ENCODE measurements at places on chromosomes 6 and 20.

DNA sequence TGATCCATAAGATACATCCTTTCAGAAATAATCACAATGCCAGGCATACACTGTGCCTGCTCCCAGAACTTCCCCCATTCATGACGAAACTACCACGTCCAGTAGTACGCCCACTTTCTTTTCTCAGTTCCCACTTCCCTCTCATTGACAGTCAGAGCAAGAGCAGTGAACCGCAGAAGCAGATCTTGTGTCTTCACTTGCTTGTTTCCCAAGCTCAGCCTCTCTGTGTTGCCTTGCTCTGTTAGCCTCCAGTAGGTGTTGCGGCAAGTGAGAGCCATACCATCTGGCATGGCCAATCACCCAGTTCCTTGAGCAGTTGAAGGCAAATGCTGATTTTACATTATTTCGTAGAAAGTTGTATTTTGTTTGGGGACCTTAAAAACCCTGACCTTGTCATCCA, 11.7 kb downstream of the UST start:
- peaks cover 15% of the 10 kb centered on the region for H3K4me1 ChIP-seq
- no peak for DNase-seq
- H3K27ac ChIP-seq = no peak overlapping the region
- H3K4me3 ChIP-seq = no peak overlapping the region
- H3K36me3 ChIP-seq = no peaks in the 10 kb centered on the region

- no peaks in the 10 kb centered on the region for H3K4me1 ChIP-seq
- H3K4me3 ChIP-seq = no peak overlapping the region
- DNase-seq = no peak
- H3K27me3 ChIP-seq = no peaks in the 10 kb centered on the region
These were observed 496.7 kb downstream of the BMP2 start for GRCh38 chr20:7264137-7264536.

DNA sequence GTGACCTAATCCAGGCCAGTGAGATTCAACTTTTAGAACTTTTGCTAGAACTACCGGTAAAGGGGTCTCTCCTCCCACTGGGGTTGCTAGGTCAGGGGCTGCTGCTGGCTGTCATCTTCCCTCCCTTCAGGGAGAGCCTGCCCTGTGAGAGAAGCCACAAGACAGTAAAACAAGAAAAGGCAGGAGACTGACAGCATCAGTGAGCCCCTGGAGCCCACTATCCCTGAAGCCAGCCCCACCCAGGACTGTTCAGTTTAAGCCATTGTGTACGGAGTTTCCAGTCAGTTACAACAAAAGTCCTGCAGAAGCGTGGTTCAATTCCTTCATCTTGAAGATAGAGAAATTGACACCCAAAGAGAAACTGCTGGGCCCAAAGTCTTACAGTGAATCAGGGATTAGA, 7.9 kb upstream of the BMP7 start:
- no peak overlapping the region for H3K27ac ChIP-seq
- H3K36me3 ChIP-seq = no peaks in the 10 kb centered on the region
- DNase-seq = no peak
- no peak overlapping the region for H3K4me3 ChIP-seq

DNA sequence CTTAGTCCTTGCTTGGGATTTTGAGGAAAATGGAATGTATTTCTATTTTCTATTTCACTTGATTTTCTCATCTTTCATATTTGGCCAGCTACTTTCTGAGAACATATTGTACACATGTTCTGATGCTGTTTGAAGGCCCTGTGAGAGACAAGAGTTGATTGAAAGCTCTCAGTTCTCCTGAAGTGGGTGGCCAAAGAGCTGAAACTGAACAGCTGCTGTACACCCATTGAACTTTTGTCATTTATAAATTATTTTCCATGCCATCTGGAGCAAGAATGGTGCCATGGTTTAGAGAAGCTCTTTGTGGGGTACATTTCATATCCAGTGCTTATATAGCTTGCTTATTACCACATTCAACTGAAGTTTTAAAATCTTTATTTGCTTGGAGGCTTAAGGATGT, 298.3 kb downstream of the PRL start:
- H3K27me3 ChIP-seq = no peaks in the 10 kb centered on the region
- H3K4me1 ChIP-seq = no peaks in the 10 kb centered on the region
- no peak overlapping the region for H3K4me3 ChIP-seq

- H3K27ac ChIP-seq = no peak overlapping the region
- H3K4me3 ChIP-seq = no peak overlapping the region
- peaks cover 26% of the 10 kb centered on the region for H3K4me1 ChIP-seq
- H3K36me3 ChIP-seq = no peaks in the 10 kb centered on the region
- no peaks in the 10 kb centered on the region for H3K27me3 ChIP-seq
- no peak for DNase-seq
These were observed 4.8 kb downstream of the CST3 start for GRCh38 chr20:23632711-23633573.

- DNase-seq = no peak
- no peaks in the 10 kb centered on the region for H3K36me3 ChIP-seq
- no peak overlapping the region for H3K4me3 ChIP-seq
- H3K27ac ChIP-seq = no peak overlapping the region
- no peaks in the 10 kb centered on the region for H3K4me1 ChIP-seq
These were observed 126.2 kb downstream of the PTPRK start for GRCh38 chr6:128394167-128394566.

- no peak overlapping the region for H3K27ac ChIP-seq
- H3K4me3 ChIP-seq = no peak overlapping the region
- no peaks in the 10 kb centered on the region for H3K27me3 ChIP-seq
- H3K4me1 ChIP-seq = peaks cover 9% of the 10 kb centered on the region
These were observed 41.7 kb downstream of the SUMO4 start for GRCh38 chr6:149441740-149442139.

DNA sequence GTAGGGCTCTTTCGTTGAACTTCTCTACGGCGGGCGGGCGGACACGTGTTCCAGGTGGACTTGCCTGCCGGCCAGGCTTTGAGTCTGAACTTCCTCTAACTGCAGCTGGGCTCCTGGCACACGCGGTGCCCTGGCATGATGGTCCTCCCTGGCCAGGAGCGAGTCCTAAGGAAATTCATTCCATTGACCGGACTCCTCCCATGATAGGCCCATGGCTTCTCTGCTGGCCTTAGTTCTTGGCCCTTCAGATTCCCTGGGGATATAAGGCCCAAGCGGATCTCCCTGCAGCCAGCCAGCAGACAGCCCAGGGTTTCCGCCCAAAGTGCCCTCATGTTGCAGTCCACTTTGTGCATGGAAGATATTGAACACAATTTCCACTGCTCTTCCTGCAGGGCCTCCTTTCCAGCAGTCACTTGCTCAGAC, 39.4 kb downstream of the TBC1D7 start:
- H3K36me3 ChIP-seq = no peaks in the 10 kb centered on the region
- no peak for DNase-seq
- no peaks in the 10 kb centered on the region for H3K4me1 ChIP-seq
- no peaks in the 10 kb centered on the region for H3K27me3 ChIP-seq
- no peak overlapping the region for H3K27ac ChIP-seq
- H3K4me3 ChIP-seq = no peak overlapping the region

DNA sequence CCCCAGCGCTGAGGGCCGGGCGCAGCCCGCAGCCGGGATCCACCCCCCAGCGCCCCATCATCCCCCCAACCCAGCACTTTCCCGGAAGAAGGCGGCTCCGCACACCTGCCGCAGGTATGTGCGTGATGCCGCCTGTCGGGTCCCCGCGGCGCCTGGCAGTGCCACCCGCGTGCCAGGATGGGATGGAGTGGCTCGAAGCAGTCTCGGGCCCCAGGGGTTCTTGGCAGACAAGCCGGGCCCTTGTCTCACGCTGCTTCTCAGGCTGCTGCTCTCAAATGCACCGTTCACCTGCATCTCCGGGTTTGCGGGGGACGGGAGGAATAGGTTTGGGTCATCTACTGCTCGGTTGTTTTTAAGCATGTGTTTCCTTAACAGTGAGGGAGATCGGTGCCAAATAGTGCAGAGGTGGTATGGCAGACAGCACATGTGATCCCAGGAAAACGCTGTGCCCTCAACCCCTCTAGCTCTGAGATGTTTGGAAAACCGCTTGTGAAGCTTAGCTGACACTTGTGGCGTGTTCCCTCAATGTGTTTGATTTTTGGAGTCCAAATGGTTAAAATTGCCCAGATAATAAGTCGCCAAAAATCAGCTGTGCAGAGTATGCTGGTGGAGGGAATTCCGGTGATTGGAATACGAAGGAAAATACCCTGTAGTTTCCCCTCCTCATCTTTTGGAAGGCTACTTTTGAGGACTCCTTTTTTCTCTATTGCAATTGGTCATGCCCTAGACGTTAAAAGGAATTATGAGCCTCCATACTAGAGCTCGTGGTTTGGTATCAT, 926 bp downstream of the MYLIP start:
- H3K27me3 ChIP-seq = no peaks in the 10 kb centered on the region
- peak; percentile 41 for DNase-seq
- no peaks in the 10 kb centered on the region for H3K36me3 ChIP-seq
- peaks cover 40% of the 10 kb centered on the region for H3K4me1 ChIP-seq

- DNase-seq = peak; percentile 35
- H3K4me1 ChIP-seq = no peaks in the 10 kb centered on the region
- no peak overlapping the region for H3K27ac ChIP-seq
- no peaks in the 10 kb centered on the region for H3K36me3 ChIP-seq
- H3K27me3 ChIP-seq = no peaks in the 10 kb centered on the region
These were observed 38.4 kb upstream of the SPTLC3 start for GRCh38 chr20:12970372-12970821.

GRCh38 chr20:45470937-45471336, 1.4 kb downstream of the WFDC2 start:
- no peak overlapping the region for H3K27ac ChIP-seq
- H3K4me3 ChIP-seq = peak overlapping the region; percentile 21
- H3K27me3 ChIP-seq = no peaks in the 10 kb centered on the region
- DNase-seq = no peak
- no peaks in the 10 kb centered on the region for H3K36me3 ChIP-seq

GRCh38 chr6:110221738-110222137, 41.5 kb downstream of the CDC40 start:
- no peaks in the 10 kb centered on the region for H3K4me1 ChIP-seq
- H3K4me3 ChIP-seq = no peak overlapping the region
- no peaks in the 10 kb centered on the region for H3K27me3 ChIP-seq

DNA sequence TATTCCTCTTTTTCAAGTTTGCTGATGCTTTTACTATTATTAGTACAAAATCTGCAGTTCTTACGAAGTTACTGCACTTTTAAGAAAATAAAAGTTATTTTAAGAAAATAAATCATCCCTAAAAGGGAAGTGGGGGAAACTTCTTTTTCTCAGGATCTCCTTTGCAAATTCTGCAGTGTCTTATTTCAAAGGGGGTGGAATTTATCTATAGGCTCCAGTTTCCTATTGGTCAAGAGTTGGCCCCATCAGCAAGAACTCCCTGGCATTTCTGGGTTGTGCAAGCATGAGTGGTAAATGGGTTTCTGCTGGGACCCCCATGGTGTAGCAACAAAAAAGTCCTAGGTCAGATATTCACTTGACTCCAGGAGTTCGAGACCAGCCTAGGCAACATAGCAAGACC, 136.3 kb upstream of the PRDM1 start:
- H3K27ac ChIP-seq = no peak overlapping the region
- no peaks in the 10 kb centered on the region for H3K36me3 ChIP-seq
- no peak for DNase-seq
- H3K4me3 ChIP-seq = no peak overlapping the region
- H3K4me1 ChIP-seq = no peaks in the 10 kb centered on the region

GRCh38 chr20:877814-878213, 38.3 kb downstream of the ANGPT4 start:
- no peaks in the 10 kb centered on the region for H3K36me3 ChIP-seq
- DNase-seq = no peak
- H3K4me1 ChIP-seq = no peaks in the 10 kb centered on the region
- H3K27me3 ChIP-seq = no peaks in the 10 kb centered on the region
- no peak overlapping the region for H3K4me3 ChIP-seq

DNA sequence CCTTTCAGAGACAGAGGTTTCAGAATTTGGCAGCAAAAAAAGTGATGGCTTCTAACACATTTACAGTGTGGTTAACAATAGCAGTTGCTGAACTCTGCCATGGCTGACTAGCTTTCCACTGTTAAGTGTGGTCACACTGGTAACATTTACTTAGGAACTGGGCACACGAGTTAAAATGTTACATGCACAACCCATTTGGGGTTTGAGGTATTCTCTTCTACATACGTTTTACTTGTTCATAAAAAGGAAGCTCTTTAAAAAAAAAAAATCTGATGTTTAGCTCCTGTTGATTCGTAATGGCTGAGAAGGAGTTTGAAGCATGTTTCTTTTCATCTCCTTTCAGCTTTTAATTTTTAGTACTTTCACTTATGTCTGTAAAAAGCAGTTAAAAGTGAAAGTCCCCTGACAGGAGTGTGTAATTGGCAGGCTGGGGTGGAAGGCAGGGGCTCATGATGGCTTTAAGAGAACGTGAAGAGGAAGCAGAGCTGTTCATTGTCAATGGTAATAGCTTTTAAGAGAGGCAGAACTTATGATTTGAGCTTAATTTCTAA, 245.9 kb downstream of the FARS2 start:
- H3K4me3 ChIP-seq = no peak overlapping the region
- no peaks in the 10 kb centered on the region for H3K27me3 ChIP-seq

- no peaks in the 10 kb centered on the region for H3K36me3 ChIP-seq
- H3K4me3 ChIP-seq = no peak within 1 kb of the TSS
- peaks cover 30% of the 10 kb centered on the region for H3K4me1 ChIP-seq
- DNase-seq = no peak
- H3K27ac ChIP-seq = peak within 1 kb of the TSS; percentile 62
These were observed at the start of gene RIPOR3 for GRCh38 chr20:50690650-50691572. TSS of gene RIPOR3 (minus strand) at chr20:50691542. CDS start at chr20:50691128, 414 bp downstream.

- H3K4me3 ChIP-seq = no peak overlapping the region
- H3K4me1 ChIP-seq = peaks cover 38% of the 10 kb centered on the region
- H3K27me3 ChIP-seq = no peaks in the 10 kb centered on the region
These were observed 199.0 kb downstream of the JARID2 start for GRCh38 chr6:15444881-15445280.

GRCh38 chr6:35173427-35174087, 32.4 kb upstream of the TCP11 start:
- H3K27ac ChIP-seq = no peak overlapping the region
- no peaks in the 10 kb centered on the region for H3K36me3 ChIP-seq
- no peaks in the 10 kb centered on the region for H3K27me3 ChIP-seq
- no peak for DNase-seq

DNA sequence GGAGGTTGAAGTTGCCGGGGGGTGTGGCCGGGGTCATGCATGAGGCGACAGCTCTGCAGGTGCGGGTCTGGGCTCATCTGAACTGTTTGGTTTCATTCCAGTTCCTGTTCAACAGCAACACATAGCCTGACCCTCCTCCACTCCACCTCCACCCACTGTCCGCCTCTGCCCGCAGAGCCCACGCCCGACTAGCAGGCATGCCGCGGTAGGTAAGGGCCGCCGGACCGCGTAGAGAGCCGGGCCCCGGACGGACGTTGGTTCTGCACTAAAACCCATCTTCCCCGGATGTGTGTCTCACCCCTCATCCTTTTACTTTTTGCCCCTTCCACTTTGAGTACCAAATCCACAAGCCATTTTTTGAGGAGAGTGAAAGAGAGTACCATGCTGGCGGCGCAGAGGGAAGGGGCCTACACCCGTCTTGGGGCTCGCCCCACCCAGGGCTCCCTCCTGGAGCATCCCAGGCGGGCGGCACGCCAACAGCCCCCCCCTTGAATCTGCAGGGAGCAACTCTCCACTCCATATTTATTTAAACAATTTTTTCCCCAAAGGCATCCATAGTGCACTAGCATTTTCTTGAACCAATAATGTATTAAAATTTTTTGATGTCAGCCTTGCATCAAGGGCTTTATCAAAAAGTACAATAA, 72.5 kb downstream of the PTPN1 start:
- peaks cover 22% of the 10 kb centered on the region for H3K36me3 ChIP-seq
- no peaks in the 10 kb centered on the region for H3K27me3 ChIP-seq
- no peak overlapping the region for H3K27ac ChIP-seq
- no peaks in the 10 kb centered on the region for H3K4me1 ChIP-seq
- no peak overlapping the region for H3K4me3 ChIP-seq
